CD8-positive, alpha-beta T cell (primary cell): ENCODE measurements at places on chromosomes 3 and 15.

DNA sequence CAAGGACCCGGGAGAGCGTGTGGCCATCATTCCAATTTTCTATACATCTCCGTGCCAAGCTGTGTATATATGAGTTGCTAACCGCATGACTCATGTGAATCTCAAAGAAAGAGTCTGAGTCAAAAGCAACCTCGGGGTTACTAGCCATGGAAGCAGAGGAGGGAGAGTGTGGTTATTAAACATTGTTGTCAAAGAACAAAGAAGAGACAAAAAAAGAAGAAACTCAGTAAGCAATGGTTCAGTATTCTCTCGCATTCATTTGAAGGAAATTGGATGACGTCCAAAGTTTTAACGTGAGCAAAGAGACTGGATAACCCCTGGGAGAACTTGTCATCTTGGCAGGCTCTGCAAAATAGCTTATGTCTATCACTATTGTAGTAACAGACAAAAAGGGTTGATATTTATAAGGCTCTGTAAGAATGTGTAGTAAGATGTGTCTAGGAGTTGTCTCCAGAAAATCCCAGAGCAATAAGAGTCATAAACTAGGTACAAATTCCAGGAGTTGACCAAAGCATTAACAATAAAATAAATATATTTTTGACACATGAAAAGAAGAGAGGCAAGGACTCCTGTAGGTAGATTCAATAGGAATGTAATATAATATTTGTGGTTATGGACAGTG is 52.8 kb upstream of the GRM7 start:
- DNase-seq: no peak

DNA sequence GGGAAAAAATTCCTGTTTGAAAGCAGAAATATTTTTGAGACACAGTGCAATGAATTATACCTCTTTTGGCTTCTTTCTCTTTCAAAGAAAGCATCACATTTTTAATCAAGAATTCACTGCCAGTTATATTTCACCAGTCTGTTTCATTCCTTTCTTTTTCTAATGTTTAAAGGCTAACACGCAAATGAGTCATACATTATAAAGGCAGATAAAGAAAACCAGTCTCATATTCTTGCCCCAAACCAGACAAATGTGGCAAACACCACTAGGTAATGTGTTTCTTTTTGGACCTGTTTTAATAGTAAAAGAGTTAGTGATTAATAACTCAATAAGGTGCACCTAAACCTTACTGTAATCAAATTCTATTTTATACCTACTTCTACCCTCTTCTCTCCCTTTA is 83.8 kb downstream of the PLOD2 start:
- DNase-seq: no peak

DNA sequence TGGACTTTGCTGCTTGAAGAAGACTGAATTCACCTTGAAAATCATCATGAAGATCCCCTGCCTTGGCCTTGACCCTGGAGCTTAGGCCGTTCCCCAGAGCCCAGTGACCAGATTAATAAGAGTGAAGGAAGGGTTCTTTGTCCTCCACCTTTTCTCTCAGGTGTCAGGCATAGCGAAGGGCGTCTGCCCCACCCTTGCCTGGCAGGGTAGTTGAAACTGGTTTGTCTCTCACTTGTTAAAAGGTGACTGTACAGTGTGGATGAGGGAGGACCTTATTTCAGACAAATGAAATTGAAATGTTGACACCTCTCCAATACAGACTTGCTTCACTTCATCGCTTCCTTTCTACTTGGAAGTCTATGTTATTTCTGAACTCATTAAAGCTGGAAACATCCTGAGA is 223.7 kb upstream of the BHLHE40 start:
- DNase-seq: no peak

DNA sequence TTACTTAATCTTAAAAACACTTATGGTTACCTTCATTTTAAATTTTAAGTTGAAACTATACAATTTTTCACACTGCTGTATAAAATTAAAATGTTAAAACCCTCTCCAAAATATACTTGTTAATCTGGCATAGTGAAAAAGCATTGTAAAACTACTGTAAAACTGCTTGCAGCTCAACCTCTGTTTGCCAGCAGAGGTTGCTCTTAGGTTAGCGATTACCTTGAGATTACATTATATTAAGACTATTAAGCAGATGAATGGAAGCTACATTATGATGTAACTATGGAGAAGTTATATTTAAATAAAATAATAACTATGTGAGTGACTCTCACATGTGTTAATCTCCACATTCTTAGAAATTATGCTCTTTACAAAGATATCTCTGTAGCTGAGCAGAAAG is 143.6 kb upstream of the SLITRK3 start:
- no peak for DNase-seq

- DNase-seq: no peak
These were observed 77.8 kb upstream of the FAM98B start for GRCh38 chr15:38376081-38376480.

DNA sequence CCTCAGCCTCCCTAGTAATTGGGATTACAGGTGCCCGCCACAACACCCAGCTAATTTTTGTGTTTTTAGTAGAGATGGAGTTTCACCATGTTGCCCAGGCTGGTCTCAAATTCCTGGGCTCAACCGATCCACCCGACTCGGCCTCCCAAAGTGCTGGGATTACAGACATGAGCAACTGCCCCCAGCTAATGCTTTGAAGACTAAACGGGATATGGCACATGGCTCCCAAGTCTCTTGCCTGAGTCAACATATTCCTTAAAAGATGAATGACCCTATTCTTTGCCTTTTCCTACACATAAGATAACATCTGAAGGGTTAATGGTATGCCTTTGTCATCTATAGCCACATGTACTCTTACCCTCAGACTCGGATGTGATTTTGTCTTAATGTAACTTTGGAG is 38.4 kb upstream of the NEDD4 start:
- no peak for DNase-seq

DNA sequence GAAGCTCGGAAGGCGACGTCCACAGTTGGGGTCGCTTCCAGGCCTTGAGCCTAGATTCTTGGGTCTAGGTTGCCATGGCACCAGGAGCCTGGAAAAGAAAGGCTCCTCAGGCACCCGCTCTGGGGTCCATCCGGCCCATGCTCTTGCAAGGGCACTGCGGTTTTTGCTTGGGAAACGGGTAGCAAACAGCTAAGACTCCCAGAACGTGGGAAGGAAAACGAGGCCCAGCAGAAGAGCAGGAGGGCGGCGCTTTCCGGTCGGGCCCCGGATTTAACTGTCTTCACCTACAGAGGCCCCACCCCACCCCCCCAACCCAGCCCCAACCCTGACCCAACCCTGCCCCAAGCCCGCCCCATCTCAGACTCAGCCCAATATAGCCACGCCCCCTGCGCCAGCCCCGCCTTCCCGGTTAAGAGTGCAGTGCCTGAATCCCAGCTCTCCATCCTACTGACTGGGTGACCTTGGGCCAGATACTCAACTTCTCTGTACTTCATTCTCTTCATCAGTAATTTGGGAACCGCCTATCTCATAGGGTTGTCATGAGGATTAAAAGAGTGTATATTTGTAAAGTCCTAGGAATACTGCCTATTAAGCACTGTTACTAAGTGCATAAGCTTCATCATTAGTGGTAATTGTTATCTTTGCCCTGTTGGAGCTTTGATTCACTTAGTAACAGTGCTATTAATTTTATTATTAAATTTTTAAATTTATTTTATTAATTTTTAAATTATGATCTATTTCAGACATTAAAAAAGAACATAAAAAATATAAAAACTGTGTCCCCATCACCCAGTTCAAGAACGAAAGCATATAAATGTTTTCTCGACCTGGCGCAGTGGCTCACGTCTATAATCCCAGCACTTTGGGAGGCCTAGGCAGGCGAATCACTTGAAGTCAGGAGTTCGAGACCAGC is 28.4 kb upstream of the SMAD6 start:
- DNase-seq: peak; percentile 40

GRCh38 chr15:44471885-44472455 is 44.5 kb downstream of the CTDSPL2 start:
- no peak for DNase-seq
